ENCODE measurements at places on chromosomes 6 and 20. TPM values are rescaled to one million over a fixed set of nuclear protein-coding genes. Genes with fewer than 3 reads are reported as not detected.

The RSPH4A gene
- total RNA-seq = 0.12 TPM

The CFB gene
- 113 TPM for total RNA-seq

The CDSN gene
- total RNA-seq = not detected

The FKBP1C gene
- 0.26 TPM for total RNA-seq

The LY86 gene
- total RNA-seq = 2.4 TPM

The CEP250 gene
- 11.1 TPM for total RNA-seq

The GPLD1 gene
- 1.9 TPM for total RNA-seq

The DYNLRB1 gene
- 138 TPM for total RNA-seq

The SPATA25 gene
- 2.2 TPM for total RNA-seq

The HSP90AB1 gene
- 662 TPM for total RNA-seq

The LRP11 gene
- total RNA-seq = 25.7 TPM

The BCAS4 gene
- total RNA-seq = 3.3 TPM

The OPN5 gene
- total RNA-seq = not detected

The ADGB gene
- not detected for total RNA-seq

The AKAP7 gene
- 10.1 TPM for total RNA-seq

The TP53INP2 gene
- 117 TPM for total RNA-seq

The ZSCAN12 gene
- 3.7 TPM for total RNA-seq

The OLIG3 gene
- not detected for total RNA-seq

The DOK5 gene
- 14.3 TPM for total RNA-seq

The VSTM2L gene
- 139 TPM for total RNA-seq

The MUC21 gene
- total RNA-seq = not detected

The MUCL3 gene
- not detected for total RNA-seq

The MYT1 gene
- total RNA-seq = 0.34 TPM

The SLCO4A1 gene
- total RNA-seq = 35.5 TPM

All from left cardiac atrium (tissue), 4 donors.